ENCODE measurements at places on chromosomes 3 and 15.

GRCh38 chr3:109784852-109785631 is 447.7 kb upstream of the DPPA4 start:
- DNase-seq = no peak

DNA sequence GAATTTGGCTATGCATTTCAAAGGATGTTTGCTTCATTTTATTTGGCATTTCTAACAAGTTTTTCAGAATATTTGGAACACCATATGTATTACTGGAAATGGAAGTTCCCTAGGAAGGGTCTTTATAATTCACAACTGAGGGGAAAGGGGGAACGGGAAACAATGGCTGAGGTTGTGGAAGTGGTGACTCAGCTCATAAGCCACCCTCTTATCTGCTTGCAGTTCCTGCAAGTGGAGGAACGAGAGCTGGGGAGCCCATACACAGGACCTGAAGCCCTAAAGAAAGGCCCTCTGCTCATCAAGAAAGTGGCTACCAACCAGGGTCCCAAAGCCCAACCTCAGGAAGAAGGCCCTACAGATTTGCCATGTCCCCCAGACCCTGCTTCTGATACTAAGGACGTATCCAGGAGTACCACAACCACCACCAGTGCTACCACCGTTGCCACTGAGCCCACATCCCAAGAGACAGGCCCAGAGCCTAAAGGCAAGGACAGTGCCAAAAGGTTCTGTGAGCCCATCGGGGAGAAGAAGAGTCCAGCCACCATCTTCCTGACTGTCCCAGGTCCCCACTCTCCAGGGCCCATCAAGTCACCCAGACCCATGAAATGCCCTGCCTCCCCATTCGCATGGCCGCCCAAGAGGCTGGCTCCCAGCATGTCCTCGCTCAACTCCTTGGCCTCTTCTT is 37.9 kb downstream of the ESYT3 start:
- no peak for DNase-seq

- DNase-seq = no peak
These were observed 9.1 kb downstream of the ABHD5 start for GRCh38 chr3:43699864-43700263.

- DNase-seq = no peak
These were observed 1.8 kb downstream of the SCAMP5 start for GRCh38 chr15:74997141-74997540.

DNA sequence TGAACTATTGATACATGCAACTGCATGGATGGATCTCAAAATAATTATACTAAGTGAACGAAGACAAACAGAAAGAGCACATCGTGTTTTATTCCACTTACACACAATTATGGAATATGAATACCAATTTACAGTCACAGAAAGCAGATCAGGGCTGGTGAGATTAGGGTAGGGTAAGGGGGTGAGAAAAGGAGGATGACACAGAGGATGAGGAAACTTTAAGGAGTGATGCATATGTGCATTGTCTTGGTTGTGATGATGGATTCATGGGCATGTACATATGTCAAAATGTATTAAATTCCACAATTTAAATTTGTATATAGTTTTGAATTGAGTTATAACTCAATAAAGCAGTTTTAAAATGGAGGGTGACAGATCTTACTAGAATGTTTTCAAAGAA is 548.9 kb downstream of the PYDC2 start:
- DNase-seq = no peak

DNA sequence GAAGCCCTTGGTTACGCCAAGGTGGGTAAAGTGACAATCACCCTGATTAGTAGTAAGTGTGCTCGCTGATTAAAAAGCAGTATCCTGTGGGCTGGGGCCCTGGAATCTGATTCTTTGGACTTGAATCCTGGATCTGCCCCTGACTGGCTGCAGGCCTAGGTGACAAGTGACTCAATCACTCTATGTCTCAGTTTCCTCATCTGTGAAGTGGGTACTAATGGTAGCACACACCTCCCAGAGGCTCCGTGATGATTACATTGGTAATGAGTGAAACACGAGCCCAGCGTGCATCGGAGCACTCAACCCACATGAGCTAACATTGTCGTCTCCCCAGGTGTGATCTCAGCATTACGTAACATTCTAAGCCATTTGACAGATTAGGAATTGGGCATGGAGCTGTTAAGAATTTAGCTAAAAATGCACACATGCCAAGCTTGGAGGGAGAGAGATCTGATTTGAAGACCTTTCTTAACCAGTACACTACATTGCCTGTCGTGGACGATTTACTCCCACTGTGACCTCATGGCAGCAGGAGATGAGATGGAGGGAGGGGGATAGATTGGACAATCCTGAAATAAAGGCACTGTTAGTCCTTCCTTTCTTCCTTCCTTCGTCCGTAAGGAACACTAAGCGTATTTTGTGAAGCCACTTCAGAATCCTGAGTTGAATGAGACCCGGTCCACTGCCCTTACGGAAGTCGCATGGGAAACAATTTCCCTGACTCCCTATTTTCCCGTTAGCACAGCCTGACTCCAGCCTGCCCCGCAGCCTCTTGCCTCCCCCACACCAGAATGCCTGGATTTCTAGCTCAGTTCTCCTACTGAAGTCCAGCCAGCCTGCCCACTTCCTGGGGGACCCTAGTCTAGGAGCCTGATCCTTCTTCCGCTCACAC is 32.1 kb downstream of the MGLL start:
- DNase-seq = no peak

DNA sequence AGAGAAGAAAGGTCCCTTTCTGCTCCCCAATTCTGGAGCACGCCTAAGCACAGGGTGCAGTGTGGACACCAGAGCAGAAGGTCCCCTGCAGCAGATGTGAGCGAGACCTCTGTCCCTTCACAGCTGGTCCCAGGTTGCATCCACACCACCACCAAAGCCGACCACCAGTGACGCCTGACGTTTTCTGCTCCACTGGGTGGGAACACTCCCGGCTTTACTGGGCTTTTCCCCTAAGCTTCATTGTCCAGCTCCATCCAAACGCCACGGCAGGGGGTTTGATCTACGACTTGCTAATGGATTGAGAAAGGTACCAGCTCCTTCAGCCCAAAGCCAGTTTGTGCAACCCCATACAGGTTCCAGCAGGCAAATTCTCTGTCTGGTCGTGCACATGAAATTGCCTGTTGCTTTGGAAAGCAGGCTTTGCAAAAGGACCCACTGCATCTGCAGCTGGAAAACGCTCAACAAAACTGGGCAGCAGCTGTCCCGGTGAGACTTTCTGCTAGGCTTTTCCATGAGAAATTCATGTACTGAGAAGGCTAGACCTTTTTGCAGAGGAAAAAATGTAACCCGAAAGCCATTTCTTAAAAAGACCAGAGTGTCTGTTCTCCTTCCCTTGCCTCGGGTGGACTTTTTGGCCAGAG is 31.1 kb downstream of the ADAMTS17 start:
- no peak for DNase-seq

DNA sequence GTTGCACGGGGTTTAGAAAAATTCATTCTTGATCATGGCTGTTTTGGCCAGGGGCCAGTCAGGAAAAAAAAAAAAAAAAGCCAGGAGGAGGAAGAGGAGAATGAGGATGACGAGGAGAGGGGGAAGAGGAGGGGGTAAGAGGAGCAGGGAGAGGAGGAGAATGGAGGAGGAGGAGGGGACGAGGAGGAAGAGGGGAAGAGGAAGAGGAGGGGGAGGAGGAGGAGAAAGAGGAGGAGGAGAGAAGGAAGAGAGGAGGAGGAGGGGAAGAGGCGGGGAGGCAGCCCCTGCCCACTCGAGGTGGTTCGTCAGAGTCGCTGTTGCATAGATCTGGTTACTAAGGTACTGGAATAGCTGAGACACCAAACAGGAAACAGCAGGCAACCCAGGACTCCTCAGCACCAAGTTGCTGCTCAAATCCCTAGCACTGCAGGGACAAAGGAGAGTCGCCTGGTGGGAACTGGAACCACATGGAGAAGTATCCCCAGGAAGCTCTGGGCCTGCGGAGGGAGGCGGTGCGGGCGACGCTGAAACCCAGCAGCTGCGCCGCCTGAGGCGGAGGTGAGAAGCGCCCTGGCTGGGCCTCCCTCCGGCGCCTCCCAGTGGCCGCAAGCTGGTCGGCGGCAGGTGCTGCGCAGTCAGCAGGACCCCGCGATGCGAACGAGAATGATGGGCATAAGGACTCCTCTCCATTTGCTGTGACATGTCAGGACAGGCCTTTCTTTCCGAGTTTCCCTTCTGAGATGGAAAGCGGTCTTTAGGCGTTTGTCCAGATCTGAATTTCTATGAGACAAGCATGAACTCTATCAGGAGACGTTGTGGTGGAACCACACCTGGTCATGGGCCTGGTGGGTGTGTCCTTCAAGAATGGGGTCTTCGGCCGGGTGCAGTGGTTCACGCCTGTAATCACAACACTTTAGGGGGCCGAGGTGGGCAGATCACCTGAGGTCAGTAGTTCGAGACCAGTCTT is 17.5 kb downstream of the FAM240A start:
- peak; percentile 91 for DNase-seq

DNA sequence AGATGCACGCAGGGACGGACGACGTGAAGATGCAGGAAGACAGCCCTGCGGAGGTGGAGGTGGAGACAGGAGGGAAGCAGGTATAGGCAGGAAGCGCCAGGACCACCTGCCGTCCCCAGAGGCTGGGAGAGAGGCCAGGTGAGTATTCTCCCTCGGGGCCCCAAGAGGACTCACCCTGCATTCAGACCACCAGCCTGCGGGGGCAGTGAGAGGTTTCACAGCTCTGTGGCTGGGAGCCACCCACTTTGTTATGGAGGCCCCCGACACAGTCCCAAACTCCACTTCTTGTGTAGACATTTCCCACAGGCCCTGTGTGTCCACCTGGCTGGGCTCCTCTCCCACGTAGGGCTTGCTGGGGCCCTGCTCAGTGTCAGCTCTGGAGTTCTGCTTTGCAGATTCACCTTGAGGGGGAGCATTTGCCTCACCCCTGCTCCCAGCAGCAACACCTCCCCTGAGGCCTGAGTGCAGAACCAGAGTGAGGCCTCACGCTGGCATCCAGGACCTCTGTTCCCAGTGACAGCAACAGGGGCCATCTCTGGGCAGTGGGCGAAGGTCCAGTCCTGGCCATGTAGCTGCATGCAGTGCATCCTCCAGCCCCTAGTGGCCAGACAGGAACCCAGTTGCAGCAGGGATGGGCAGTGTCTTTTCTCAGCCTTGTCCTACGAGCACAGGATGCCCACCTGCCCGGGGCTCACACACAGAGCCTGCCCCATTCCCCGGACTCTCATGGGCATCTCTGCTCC is 119.4 kb upstream of the IQSEC1 start:
- no peak for DNase-seq

DNA sequence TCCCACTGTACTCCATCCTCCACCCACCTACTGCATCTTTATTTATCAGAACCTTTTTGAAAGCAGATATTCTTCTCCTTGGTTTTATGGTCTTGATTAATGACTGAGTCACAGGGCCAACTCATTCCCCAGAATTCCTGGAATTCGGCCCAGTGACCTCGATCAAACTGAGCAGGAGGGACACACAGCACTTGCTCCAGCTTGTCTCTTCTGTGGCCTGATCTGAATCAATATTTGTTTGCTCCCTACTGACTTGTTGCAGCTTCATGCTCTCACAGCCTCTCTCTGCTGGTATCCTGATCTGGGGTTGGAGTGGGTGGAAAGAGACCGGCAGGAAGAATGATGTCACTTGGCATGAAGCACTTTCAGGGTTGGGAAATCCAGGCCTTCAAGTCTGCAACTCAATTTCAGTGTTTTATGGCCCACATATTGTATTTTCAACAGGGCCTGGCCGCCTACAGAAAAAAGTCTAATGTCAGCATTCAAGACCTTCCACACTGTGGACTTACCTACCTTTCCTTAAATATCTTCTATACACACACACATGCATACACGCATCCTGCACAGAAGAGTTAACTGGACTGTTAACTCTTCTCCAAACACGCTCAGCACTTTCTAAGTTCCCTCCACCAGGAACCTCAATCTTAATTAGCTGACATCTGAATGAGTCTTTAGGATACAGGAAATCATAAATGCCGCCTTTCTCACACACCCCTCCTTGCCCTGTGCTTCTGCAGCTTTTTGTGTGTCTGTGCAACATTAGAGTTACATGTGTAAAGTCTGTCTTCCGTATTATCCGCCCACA is 4.6 kb downstream of the ANXA2 start:
- DNase-seq = peak; percentile 91

DNA sequence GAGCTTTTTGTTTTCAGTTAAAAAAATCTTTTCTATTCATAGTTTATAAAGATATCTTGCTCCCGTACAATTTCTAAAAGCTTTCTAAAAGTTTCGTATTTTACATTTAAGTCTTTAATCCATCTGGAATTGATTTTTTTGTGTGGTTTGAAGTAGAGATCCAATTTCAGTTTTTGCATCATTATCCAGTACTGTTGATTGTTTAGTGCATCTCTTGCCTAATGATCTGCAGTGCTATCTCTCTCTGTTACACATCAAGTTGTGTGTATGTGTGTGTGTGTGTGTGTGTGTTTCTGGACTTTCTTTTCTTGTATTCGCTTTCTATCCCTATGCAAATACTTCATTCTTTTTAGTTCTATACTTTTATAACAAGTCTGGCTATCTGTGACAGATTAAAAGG is 605.8 kb upstream of the DPPA4 start:
- no peak for DNase-seq

GRCh38 chr3:32885283-32885901 is 66.1 kb upstream of the CCR4 start:
- no peak for DNase-seq

- no peak for DNase-seq
These were observed 62.1 kb upstream of the IQSEC1 start for GRCh38 chr3:13135251-13135810.

DNA sequence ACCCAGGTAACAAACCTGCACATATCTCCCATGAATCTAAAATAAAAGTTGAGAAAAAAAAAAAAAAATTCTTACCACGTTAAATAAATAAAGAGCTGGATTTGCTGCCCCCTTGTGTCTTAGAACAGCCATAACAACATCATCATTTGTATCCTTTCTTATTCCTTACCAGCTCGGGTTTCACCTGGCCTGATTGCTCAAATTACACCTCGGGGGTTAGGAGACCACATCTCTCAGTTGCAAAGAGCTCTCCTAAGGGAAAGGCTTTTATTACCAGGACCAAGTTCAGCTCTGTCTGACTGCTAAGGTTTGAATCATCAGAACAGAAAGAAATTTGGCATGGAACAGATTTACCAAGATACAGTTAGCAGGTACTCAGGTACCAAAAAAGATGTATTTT is 25.8 kb upstream of the RPL39L start:
- DNase-seq = no peak
